ENCODE measurements at places on chromosomes 4 and X. TPM values are rescaled to one million over a fixed set of nuclear protein-coding genes. Genes with fewer than 3 reads are reported as not detected.
A peak's percentile ranks its signal among the peaks of the same experiment; 100 is the strongest.

GRCh38 chrX:103187953-103188475, 26.9 kb upstream of the BEX4 start:
- peak; percentile 12 for DNase-seq

GRCh38 chr4:3491681-3492405, 28.7 kb downstream of the DOK7 start:
- no peak for DNase-seq

The GAB3 gene
- polyA plus RNA-seq: 2.3 TPM

DNA sequence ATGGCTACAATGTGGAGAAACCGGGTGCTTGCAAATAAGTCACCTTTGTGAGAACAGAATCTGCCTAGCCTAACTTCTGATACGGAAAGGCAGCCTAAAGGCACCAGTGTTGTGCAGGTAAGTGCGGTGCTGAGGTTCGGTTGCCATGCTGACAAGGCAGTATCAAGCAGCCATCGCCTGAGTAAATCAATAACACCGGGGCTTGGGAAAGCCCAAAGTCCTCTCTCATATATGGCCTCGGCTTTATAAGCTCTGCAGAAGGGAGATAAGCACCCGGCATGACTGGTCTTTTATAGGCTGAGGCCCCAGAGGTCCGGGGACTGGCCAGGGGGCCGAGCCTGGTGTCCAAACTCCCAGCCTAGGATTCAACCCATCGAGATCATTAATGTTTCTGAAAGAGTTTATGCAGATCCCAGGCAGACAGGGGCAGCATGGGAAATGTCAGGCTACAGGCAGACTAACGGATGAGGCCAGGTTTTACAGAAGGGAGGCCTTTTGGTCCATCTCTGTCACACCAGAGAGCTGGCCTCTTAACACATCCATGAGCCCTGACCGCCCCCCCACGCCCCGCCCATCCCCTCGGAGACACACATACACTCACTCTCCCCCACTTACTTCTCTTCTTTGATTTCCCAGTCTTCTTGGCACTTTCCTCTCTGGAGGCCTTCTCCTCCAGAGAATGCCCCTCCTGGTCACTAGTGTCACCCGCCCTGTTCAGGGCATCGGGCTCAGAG, 38.5 kb downstream of the ELF4 start:
- DNase-seq: no peak

- no peak for DNase-seq
These were observed 86.9 kb downstream of the MAB21L2 start for GRCh38 chr4:150668824-150669223.

The BANK1 gene
- 2.9 TPM for polyA plus RNA-seq

- no peak for DNase-seq
These were observed 669.2 kb upstream of the AADAT start for GRCh38 chr4:170758988-170759387.

DNA sequence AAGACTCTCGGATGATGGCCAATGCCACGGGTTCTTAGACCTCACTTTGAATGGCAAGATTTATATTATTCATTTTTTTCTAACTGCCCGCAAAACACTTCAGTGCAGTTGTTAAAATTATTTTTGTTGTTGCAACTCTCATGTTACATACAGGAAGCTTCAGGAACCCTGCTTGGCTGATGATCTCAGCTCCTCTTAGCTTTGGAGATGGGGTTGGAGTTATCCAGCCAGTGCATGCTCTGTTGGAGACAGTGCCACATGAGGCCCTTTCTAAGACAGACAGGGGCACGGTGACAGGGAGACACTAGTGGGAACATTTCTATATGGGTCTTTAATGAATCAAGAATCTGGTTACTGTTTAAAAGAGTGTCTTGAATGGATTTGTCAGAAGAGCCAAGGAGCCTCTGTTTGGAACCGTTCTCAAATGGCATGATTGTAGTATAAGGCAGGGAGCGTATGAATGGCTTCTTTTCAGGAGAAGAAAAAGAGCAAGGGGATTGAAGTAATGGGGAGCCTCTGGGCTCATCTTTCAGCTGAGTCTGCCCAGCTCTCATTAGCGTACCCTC, 61.9 kb upstream of the ENPP6 start:
- no peak for DNase-seq

The CTAG1A gene
- not detected for polyA plus RNA-seq

DNA sequence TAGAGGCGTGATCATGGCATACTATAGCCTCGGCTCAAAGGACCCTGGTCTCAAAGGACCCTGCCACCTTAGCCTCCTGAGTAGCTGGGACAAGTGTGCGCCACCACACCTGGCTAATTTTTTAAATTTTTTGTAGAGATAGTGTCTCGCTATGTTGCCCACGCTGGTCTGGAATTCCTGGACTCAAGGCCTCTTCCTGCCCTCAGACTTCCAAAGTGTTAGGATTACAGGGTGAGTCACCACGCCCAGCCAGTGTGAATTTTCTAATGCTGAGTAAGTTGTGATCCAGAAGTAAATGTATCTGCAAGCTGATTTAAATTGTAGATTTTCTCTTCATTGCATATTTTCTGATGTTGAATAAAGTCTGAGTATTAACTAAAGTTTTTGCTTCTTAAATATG, 2.6 kb upstream of the ZNF674 start:
- no peak for DNase-seq

- DNase-seq: peak; percentile 36
These were observed 54.2 kb downstream of the TMA16 start for GRCh38 chr4:163548481-163549243.

DNA sequence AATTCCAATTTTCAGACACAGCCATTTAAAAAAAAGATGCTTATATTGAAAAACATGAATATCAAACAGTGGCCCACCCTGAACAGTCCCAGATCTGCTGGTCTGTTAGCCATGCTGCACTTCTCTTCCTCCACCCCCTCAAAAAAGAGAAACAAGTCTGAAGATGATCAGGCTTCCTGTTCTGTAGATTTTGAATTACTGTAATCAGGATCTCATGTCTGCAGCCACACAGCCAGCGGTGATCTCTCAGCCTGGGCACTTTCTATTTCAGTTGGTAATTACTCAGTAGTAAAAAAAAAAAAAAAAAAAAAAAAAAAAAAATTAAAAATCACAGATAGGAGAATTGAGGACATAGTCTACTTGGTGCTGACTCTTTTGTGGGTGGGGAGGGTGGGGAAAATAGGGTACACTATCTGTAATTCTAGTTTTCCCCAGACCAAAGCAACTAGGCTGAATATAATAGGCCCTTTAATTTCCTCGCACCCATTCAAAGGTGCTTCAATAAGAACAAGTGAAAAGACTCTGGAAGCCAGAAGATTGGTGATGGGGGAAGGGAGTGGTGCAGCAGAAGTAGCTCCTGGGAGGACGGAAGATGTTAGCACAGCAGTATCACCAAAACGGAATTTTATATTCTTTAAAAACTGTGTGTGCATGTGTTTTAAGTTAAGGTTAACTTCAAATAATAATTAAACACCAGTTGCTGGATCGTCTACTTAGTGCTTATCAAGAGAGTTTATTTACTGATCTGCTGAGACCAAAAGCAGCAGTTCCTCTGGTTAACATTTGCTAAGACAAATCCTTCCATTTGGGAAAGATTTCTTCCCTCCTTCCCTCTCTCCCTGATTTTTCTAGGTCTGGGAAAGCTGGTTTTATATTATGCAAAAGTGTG, 47.0 kb downstream of the SPRY1 start:
- DNase-seq: no peak

DNA sequence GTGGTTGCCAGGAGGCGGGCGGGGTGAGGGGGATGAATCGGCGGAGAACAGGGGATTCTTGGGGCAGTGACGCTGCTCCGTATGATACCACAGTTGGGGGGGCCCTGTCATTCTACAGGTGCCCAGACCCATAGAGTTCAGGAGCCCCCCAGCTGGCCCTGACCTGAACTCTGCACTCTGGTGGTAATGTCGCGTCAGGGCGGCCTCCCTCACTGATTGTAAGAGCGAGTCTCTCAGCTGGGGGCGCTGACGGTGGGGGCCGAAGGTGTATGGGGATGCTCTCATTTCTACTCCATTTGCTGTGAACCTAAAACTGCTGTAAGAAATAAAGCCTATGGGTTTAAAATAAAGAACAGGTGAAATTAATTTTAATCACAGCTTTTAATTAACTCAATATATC, 91.8 kb upstream of the PSAPL1 start:
- DNase-seq: no peak

- no peak for DNase-seq
These were observed 21.7 kb downstream of the PPP2R2C start for GRCh38 chr4:6450709-6451108.

Data from renal pelvis (tissue), 12 donors.